Effector memory CD8-positive, alpha-beta T cell (primary cell): ENCODE measurements at places on chromosomes 12 and 14.

DNA sequence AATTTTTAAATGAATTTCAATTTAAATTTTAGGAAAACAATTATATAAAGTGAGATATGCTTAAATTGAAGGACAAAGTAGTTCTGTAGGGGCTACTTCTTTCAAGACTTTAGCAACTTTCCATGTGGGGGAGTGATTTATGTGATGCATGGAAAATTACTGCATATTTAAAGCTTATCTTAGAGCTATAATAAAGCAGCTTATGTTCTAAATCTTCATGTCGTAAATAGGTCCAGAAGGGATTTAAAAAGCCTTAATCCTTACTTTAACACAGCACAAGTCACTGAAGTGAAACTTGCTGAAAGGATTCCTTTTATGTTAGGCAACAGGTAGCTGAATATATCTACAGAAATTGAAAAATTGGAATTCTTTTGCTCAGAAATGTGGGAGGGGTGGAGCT, 340.4 kb downstream of the NAV3 start:
- no peak for DNase-seq
- no peak overlapping the region for H3K27ac ChIP-seq
- no peaks in the 10 kb centered on the region for H3K4me1 ChIP-seq
- H3K4me3 ChIP-seq, result no peak overlapping the region
- H3K36me3 ChIP-seq, result no peaks in the 10 kb centered on the region
- no peaks in the 10 kb centered on the region for H3K27me3 ChIP-seq

DNA sequence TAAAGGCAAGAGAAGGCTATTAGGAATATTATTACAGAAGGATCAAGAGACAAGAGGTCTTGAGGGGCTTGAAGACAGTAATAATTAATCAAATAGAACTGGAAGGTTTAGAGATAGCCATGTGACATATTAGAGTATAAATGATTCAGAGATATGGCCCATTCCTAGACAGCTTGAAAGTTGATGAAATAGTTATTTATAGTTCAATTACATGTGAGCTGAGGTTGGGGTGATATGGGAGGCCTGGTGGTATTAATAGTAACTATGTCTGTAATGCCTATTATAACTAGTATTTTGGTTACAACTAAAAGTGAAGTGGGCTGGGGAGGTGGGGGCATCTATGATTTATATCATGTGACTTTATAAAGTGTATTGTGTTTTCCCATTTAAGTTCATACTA, 14.1 kb upstream of the MIS18BP1 start:
- no peak for DNase-seq
- H3K36me3 ChIP-seq, result peaks cover 7% of the 10 kb centered on the region
- H3K4me1 ChIP-seq, result no peaks in the 10 kb centered on the region

- peak overlapping the region; percentile 84 for H3K27ac ChIP-seq
- no peak for DNase-seq
- H3K4me3 ChIP-seq, result peak overlapping the region; percentile 89
- H3K36me3 ChIP-seq, result peaks cover 42% of the 10 kb centered on the region
- no peaks in the 10 kb centered on the region for H3K27me3 ChIP-seq
These were observed 1.9 kb downstream of the ATXN2 start for GRCh38 chr12:111596985-111597830.

GRCh38 chr14:50308363-50308915, 3.6 kb downstream of the L2HGDH start:
- H3K27me3 ChIP-seq, result no peaks in the 10 kb centered on the region
- DNase-seq, result no peak
- peaks cover 11% of the 10 kb centered on the region for H3K4me1 ChIP-seq
- H3K36me3 ChIP-seq, result peaks cover 11% of the 10 kb centered on the region

GRCh38 chr14:103456167-103456835, 66.3 kb downstream of the CKB start:
- peaks cover 13% of the 10 kb centered on the region for H3K4me1 ChIP-seq
- peaks cover 42% of the 10 kb centered on the region for H3K36me3 ChIP-seq
- H3K4me3 ChIP-seq, result no peak overlapping the region
- no peak overlapping the region for H3K27ac ChIP-seq
- no peaks in the 10 kb centered on the region for H3K27me3 ChIP-seq

DNA sequence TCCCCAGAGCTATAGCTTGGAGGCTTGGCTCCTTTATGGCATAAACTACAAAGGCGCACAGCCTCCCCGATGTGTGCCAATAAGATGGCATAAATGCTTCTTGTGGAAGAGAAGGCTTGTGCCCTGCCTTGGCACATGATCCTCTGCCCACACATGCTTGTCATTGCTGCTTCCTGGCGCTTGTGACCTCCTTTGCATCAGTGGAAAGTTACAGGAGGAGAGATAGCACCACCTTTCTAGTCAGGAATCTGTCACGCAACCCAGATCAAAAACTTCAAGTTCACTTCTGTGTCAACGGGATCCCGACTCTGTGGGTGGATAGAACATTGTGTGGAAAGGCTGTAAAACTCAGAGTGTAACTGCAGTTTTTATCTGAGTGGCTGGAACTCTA, 183.8 kb upstream of the HIF1A start:
- peaks cover 78% of the 10 kb centered on the region for H3K36me3 ChIP-seq
- no peak for DNase-seq
- H3K27me3 ChIP-seq, result no peaks in the 10 kb centered on the region
- H3K27ac ChIP-seq, result peak overlapping the region; percentile 78

DNA sequence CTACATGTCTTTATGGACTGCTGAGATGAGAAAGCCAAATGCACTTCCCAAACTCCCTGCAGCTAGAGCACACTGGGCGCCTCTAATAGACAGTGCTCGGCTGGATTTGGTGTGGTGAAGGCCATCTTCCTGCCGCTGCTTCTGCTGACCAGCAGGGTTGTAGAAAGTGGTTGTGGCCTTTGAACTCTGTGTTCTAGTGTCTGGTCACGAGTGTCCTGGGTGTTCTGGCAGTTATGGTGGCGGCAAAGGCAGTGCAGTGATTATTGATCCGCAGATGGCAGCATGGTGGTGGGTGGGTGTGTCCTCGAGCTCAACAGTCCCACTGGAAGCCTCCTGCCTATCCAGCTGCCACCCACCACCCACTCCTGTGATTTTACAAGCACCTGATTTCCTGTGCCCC, 43.4 kb downstream of the SMIM41 start:
- no peaks in the 10 kb centered on the region for H3K36me3 ChIP-seq
- peaks cover 50% of the 10 kb centered on the region for H3K27me3 ChIP-seq
- no peak for DNase-seq
- H3K4me3 ChIP-seq, result no peak overlapping the region
- no peak overlapping the region for H3K27ac ChIP-seq
- H3K4me1 ChIP-seq, result no peaks in the 10 kb centered on the region

GRCh38 chr12:70267550-70267949, 24.3 kb downstream of the CNOT2 start:
- H3K4me3 ChIP-seq, result no peak overlapping the region
- no peaks in the 10 kb centered on the region for H3K27me3 ChIP-seq
- peak overlapping the region; percentile 45 for H3K27ac ChIP-seq
- peaks cover 11% of the 10 kb centered on the region for H3K36me3 ChIP-seq

DNA sequence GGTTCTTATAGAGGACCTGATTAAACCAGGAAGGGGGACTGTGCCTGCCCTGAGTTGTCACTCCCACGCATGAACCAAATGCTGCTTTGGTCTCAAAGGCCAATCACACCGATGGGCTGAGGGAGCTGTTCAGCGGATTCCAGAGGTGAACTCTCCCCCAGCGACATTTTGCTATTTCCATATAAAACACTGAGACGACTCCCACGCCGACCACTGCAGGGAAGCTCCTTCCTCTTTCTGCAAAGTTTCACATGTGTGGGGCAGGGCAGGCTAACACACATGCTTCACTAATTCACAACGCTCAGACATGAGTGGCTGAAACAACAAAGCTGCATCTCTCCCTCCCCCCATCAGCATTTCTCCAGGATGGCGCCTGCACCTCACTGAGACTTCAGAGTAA, 37.8 kb upstream of the TMEM132D start:
- H3K27me3 ChIP-seq, result peaks cover 6% of the 10 kb centered on the region
- no peaks in the 10 kb centered on the region for H3K36me3 ChIP-seq
- DNase-seq, result no peak
- no peak overlapping the region for H3K27ac ChIP-seq
- H3K4me3 ChIP-seq, result no peak overlapping the region

DNA sequence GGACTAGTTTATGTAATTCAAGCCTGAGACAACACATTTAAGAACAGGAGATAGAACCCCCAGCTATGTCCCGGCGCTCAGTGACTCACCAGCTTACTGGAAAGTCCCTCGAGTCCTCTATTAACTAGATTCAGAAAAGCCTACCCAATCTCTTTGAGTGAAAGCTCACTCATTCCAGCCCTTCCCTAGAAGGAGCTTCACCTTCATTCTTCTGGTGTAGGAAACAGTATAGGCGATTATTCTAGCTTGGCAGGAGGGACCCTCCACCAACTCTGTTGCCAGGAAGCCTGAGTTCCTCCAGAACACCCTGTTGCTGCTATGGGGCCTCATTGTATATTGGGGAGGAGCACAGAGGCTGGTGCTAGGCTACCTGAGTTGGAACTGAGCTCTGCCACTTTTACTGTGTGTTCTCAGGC, 57.2 kb upstream of the AEBP2 start:
- no peaks in the 10 kb centered on the region for H3K27me3 ChIP-seq
- H3K27ac ChIP-seq, result no peak overlapping the region
- H3K4me1 ChIP-seq, result no peaks in the 10 kb centered on the region
- H3K4me3 ChIP-seq, result no peak overlapping the region
- H3K36me3 ChIP-seq, result no peaks in the 10 kb centered on the region

GRCh38 chr14:88179716-88180115, 143.4 kb downstream of the KCNK10 start:
- no peak overlapping the region for H3K4me3 ChIP-seq
- H3K4me1 ChIP-seq, result peaks cover 7% of the 10 kb centered on the region
- no peak overlapping the region for H3K27ac ChIP-seq
- H3K36me3 ChIP-seq, result no peaks in the 10 kb centered on the region
- DNase-seq, result no peak

DNA sequence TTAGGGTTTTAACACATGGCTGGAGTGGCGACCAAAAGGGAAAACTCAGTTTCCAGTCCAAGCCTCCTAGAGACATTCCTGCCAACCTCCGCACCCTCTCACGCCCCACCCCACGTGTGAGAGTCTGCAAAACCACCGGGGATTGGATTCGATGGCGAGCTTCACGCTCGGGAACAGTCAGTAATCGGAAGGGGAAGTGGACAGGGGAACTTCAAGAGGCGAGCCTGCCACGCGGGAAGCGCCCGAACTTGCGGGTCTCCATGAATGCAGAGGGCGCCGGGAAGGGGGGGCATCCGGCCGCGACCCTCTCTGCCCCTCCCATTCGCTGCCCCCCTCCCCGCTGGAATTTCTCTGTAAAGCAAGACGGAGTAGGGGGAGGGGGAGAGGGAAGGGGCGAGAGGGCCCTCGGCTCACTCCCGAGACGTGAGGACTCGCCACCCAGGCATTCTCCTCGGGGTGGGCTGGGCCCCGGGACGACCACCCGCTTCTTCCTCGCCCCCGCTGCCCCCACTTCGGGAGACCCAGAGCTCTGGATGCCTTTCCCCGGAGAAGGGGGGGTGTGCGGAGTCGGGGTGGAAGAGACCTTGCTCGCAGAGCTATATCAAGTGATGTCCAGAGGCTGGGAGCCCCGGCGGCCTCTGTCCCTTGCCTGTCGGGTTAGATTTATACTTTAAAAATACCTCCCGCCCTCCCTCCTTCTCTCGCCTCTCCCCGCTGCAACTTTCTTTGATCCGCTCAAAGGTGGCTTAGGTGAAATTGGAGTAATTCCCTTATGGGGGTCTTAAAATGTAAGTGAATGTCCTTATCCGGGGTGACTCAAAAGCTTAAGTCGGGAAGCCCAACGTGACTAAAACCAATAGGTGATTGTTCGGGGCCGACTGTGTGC, 2.5 kb upstream of the CCND2 start:
- H3K4me3 ChIP-seq, result peak overlapping the region; percentile 96
- DNase-seq, result no peak
- no peaks in the 10 kb centered on the region for H3K27me3 ChIP-seq
- H3K36me3 ChIP-seq, result peaks cover 52% of the 10 kb centered on the region
- peak overlapping the region; percentile 99 for H3K27ac ChIP-seq
- peaks cover 34% of the 10 kb centered on the region for H3K4me1 ChIP-seq

DNA sequence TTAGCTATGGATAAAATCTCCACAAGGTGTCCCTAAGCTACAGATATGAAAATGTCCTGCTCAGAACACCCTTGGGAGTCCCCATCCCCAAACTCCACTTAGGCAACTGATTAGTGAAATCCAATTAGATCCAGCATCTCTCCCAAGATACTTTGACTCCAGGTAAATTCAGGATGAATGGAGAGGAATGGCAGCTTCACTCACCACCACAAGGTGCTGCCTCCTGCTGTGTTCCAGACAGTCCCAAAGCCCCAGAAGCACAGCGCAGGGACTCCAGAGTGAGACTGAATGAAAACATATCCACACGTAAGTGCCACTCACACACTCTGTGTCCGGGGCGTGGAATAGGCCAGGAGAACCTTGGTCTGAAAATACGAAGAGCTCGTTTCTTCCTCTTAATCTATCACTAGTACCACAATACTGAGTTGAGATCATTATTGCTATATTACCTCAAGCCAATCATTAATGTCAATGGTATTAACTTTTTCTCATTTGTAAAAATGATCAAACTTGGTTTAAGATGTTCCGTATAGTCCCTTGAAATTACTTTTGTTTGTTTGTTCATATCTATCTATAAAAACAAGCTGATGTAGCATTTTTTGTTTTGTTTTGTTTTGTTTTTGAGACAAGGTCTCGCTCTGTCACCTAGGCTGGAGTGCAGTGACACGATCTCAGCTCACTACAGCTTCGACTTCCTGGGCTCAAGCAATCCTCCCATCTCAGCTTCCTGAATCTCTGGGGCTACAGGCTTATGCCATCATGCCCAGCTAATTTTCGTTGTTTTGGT, 70.0 kb upstream of the BICD1 start:
- H3K4me1 ChIP-seq, result no peaks in the 10 kb centered on the region
- no peak for DNase-seq
- no peak overlapping the region for H3K4me3 ChIP-seq
- H3K27ac ChIP-seq, result no peak overlapping the region
- H3K27me3 ChIP-seq, result no peaks in the 10 kb centered on the region
- no peaks in the 10 kb centered on the region for H3K36me3 ChIP-seq

GRCh38 chr14:75051556-75051899, 261 bp upstream of the MLH3 start:
- peak overlapping the region; percentile 96 for H3K27ac ChIP-seq
- peaks cover 18% of the 10 kb centered on the region for H3K4me1 ChIP-seq
- H3K36me3 ChIP-seq, result peaks cover 24% of the 10 kb centered on the region
- no peak for DNase-seq
- H3K4me3 ChIP-seq, result peak overlapping the region; percentile 93
- no peaks in the 10 kb centered on the region for H3K27me3 ChIP-seq

DNA sequence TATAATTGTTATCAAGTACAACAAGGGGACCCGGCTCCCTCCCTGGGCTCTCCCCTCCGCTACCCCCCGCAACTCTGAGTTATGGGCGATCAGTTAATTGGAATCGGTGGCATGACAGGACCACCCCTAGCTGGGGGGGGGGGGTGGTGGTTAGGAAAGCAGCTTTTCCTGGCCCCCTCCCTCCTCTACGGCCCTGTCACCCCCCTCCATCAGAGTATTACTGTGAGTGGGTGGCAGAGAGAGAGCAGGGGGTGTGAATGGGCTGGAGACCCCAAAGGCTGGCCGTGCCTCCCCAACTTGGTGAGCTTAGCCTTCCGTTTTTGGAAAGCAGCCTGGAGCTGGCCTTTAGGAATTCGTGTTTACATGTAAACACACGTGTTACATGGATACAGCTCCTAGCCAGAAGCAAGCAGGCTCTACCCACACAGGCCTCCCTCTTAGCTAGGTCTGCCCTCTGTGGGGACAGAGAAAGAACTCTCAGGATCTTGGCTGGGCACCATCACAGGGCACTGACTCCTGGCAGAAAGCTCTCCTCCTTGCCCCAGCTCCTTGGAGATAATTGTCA, 1.1 kb upstream of the HOXC4 start:
- no peak for DNase-seq
- peaks cover 19% of the 10 kb centered on the region for H3K4me1 ChIP-seq
- H3K27ac ChIP-seq, result peak overlapping the region; percentile 78
- H3K36me3 ChIP-seq, result peaks cover 7% of the 10 kb centered on the region
- peaks cover 37% of the 10 kb centered on the region for H3K27me3 ChIP-seq
